ENCODE measurements at places on chromosomes 5 and 9. TPM values are rescaled to one million over a fixed set of nuclear protein-coding genes. Genes with fewer than 3 reads are reported as not detected.

CAVIN4 gene
- 4.3 TPM for total RNA-seq

ARHGEF37 gene
- total RNA-seq: 9.1 TPM

GRCh38 chr5:6633469-6634245 is 417 bp downstream of the SRD5A1 start:
- DNase-seq: no peak

DNA sequence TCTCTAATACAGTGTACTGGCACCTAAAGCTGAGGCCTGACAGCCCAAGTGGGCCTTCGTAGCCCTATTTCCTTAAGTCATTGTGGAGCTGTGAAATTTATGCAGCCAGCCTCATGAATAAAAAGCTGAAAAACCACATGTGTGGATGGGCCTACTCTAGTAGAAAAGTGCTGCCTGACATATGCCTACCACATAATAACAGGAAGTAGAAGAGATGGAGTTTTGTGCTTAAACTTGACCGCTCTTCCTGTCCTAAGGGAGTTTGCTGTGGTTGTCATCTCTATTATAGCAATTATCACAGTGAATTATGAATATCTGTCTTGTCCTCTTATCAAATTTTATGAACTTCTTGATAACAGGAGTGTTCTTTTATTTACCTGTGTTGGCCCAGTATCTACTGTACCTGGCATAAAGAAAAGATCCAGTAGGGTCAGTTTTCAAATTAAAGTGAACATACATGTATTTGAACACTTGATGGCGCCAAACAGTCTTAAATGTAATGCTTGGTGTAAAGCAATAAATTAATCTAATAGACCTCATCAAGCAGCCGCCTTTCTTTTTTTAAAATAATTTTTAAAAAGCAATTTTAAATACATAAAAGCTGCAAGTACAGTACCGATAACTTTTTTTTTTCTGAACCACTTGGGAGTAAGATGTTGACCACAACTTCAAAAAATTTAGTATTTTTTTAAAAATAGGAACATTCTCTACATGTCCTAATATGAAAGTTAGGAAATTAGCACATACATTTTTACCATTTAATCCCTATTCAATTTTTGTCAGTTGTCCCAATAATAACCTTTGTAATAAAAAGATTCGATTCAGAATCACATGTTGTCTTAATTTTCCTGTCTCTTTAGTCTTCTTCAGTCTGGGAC is 51.0 kb downstream of the FKTN start:
- DNase-seq: no peak

- DNase-seq: no peak
Measured at GRCh38 chr5:114097570-114097969, 264.3 kb upstream of the KCNN2 start.

DNA sequence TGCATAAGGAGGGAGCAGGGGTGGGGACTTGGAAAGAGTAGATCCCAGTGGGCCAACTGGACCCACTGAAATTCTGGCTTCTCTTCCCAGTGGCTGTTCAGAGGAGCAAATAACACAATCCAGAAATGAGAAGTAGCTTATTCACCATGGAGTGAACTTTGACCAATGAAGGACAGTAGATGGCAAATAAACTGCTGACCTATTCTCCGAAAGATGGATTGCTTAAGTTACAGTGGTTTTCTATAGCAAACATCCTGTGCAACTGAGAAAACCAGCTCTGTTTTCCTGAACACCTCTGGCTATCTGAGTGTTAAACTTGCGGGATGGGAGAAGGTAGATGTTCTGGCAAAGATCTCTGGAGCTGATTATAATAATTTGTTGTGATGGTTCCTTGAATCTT is 325.1 kb downstream of the SPATA31D1 start:
- DNase-seq: no peak

DNA sequence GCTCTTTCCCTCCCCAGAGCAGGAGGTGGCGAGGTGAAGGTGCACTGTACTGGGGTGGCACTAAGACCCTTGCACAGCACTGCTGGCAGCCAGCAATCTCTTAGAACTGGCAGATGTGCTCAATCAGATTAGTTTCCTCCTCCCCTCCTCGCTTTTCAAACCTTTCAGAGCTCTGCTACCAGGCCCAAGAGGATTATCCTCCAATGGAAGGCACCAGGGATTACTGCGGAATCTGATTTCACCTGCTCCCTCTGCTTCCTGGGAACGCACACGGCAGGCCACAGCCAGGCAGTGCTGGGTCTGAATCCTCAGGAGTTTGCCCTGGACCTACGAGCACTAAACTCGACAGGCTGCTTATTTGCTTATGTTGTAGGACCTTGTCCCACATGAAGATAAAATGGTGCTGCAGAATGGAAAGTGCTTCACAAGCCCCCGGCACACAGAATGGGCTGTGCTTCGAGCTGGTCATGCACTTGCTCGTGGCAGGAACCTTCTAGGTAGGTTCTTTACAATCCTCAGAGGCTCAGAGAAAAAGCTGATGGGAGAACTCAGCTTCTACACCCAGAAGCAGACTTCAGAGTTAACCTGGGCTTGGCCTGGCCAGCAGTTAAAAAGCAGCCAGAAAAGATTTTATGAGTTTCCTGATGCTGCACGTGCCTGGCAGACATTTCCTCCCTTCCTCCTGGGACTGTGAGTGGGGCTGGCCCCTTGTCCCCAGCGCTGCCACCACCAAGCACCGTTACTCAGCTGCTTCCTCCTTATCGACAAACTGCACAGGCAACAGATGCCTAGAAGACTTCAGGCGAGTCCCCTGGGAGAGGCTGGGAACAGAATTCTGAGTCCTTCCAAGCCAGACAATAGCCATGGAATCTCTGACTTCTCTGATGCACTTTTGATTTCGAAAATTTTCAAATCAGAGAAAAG is 33.1 kb downstream of the FABP6 start:
- DNase-seq: no peak

GRCh38 chr5:152855441-152855840 is 450.4 kb upstream of the NMUR2 start:
- no peak for DNase-seq

Data from mesothelial cell of epicardium (in vitro differentiated cells).